ENCODE measurements at places on chromosomes 11 and 22.

DNA sequence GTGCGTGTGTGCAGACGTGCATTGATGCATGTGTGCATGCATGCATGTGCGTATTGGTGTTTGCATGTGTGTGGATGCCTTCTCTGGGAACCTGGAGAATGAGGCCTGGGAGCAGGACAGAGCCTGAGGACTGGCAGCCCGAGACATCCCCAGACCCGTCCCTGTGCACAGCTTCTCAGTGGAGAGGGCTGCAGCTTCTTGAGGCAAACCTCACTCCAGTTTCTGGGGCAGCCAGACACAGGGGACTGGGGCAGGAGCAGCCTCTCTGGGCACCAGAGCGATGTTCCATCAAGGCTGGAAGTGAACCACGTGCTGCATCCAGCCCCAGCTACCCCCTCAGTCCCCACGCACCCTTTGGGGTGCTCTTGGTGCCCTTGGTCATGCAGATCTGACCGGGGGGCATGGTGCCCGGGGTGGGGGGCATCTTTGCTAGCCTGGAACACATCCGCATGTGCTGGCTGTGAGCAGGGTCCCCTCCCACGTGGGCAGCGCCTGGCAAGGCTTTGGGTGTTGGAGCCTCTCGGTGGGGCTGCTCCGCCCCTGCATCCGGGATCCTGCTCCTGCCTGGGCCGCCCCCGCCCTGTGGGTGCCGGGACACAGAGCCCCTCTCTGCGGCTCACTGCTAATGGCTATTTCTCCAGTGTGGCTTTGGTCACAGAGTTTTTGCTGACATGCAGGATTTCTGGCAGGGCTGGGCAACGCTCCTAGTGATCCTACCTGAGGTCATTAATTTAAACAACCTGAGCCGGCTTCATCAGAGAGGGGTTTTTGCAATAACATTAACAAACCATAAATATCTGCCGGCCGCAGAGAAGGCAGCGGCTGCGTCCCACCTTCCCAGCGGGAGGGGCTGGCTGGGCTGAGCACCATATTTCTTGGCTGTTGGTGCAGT is 434.7 kb downstream of the TBC1D22A start:
- H3K27ac ChIP-seq, result no peak overlapping the region
- H3K27me3 ChIP-seq, result no peaks in the 10 kb centered on the region
- H3K4me3 ChIP-seq, result no peak overlapping the region

- H3K36me3 ChIP-seq, result peaks cover 74% of the 10 kb centered on the region
- no peaks in the 10 kb centered on the region for H3K27me3 ChIP-seq
- no peak overlapping the region for H3K27ac ChIP-seq
These were observed 12.3 kb downstream of the GUCD1 start for GRCh38 chr22:24542641-24543040.

- H3K4me3 ChIP-seq, result no peak overlapping the region
- H3K27me3 ChIP-seq, result no peaks in the 10 kb centered on the region
- H3K4me1 ChIP-seq, result no peaks in the 10 kb centered on the region
- no peak overlapping the region for H3K27ac ChIP-seq
These were observed 66.8 kb downstream of the CYB5R2 start for GRCh38 chr11:7606496-7606895.

GRCh38 chr22:37749831-37750595 is 53.2 kb downstream of the TRIOBP start:
- no peak for DNase-seq
- H3K27me3 ChIP-seq, result no peaks in the 10 kb centered on the region
- H3K4me1 ChIP-seq, result peaks cover 16% of the 10 kb centered on the region
- no peak overlapping the region for H3K27ac ChIP-seq
- no peaks in the 10 kb centered on the region for H3K36me3 ChIP-seq
- H3K4me3 ChIP-seq, result no peak overlapping the region

DNA sequence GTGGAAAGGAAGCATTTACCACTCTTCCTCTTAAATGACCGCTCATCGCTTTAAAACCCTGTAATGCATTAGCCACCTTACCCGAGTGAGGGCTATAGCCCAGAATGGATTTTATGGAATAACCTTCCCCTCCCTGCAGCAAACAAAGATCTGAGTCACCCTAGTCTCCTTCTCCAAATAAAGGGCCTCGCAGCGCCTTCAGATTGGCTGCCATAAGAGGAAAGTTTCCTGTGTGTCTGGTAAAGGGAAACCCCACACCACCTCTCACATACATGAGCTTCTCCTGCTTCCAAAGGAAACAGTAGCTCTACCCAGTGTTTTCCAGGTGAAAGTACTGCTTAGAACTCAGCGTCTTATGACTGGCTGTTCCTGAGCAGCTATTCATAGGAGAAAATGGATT is 47.8 kb downstream of the PPP2R1B start:
- peaks cover 49% of the 10 kb centered on the region for H3K36me3 ChIP-seq
- H3K27ac ChIP-seq, result no peak overlapping the region
- no peaks in the 10 kb centered on the region for H3K27me3 ChIP-seq
- H3K4me3 ChIP-seq, result no peak overlapping the region
- H3K4me1 ChIP-seq, result no peaks in the 10 kb centered on the region

DNA sequence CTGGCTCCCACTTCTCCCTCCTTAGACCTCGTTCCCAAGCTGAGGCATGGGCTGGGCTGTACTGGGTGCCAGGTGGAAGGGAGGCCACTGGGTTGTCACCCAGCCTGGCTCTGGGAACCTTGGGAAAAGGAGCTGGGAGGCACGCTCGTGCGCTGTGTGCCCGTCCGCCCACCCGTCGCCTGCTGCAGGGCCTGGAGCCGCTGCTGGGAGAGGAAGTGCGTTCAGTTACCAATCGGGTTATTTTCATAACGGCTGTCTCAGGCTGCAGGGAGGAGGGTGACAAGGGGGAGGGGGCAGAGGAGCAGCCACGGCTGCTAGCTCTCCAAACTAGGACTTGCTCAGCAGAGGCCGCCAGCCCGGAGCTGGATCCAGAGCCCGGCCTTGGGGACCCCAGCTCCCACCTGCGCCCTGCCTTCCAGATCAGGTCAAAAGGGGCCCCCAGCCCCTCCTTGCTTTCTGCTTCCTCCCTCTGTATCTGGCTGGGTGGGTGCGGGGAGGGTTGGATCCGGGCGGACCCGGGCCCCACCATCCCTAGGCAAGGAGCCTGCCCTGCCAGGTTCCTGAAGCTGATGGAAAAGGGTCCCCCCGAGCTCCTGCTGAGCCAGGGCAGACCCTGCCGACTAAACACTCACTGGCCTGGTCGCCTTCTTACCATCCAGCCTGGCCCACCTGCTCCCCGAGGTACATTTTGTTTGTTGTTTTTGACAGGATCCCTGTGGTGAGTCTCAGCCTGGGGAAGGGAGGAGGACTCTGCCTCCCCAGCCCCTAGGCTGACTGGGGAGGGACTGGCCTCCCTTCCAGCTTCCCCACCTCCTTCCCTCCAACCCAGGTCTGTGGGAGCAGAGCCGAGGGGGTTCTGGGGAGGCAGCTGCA is 14.3 kb downstream of the DGKZ start:
- H3K27me3 ChIP-seq, result no peaks in the 10 kb centered on the region
- peaks cover 30% of the 10 kb centered on the region for H3K4me1 ChIP-seq
- peak overlapping the region; percentile 78 for H3K27ac ChIP-seq
- peak; percentile 66 for DNase-seq

DNA sequence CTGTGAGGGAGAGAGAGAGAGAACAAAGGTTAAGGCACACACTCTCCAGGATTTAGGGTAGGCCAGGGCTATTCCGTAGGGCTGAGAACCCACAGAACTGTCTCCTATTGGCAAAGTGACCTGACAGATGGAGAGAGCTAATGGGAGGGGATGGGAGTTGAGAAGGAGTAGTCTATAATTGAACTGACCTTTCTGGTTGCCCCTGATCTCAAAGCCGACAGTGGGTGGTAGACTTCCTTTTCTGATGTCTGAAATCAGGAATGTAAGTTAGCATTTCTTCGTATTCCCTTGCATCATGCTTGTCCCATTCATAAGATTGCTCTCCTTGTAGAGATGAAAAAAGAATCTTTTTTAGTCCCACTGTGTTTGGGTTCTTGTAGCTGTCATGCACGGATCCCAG is 210.1 kb downstream of the NTM start:
- DNase-seq, result no peak
- H3K27ac ChIP-seq, result no peak overlapping the region
- H3K36me3 ChIP-seq, result no peaks in the 10 kb centered on the region
- H3K4me1 ChIP-seq, result no peaks in the 10 kb centered on the region

- no peak for DNase-seq
- H3K36me3 ChIP-seq, result peaks cover 62% of the 10 kb centered on the region
- H3K27ac ChIP-seq, result peak overlapping the region; percentile 99
These were observed 6.0 kb downstream of the MALAT1 start for GRCh38 chr11:65504674-65505465.

DNA sequence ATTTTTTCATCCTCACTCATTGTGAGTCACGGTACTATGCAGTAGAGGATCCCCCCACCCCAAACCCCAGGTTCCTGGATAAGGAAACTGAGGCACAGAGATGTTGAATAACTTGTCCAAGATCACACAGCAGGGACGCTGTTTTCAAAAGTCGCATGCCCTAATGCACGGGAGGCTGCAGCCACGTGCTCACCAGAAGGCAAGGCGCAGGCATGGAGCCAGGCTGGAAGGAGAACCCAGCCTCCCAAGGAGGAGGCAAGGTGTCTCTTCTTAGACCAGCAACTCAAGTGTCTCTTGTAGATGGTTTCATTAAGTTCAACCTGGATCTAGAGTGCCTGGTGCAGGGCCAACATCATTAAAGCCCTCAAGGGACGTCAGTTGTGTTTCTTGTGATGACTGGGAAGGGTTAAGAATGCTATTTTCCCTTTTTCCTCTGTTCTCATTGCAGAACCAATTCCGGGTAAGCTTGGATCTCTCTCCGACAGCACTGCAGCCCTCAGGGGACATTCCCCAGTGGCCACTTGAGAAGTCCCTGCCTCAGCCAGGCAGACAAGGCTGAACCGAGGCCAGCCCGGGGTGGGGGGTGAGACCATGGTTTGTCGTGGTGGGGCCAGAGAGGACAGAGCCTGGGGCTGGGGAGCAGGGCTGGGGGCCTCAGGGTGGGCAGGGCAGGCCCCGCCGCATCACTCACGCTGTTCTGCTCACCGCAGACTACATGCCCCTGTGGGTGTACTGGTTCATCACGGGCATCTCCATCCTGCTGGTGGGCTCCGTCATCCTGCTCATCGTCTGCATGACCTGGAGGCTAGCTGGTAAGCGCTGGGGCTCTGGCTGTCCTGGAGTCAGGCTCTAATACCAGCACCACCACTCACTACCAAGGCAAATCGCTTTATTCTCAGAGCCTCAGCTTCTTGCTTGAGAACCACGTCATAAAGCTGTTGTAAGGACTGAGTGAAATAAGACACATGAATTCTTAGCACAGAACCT is 15.7 kb downstream of the TMEM121B start:
- no peak overlapping the region for H3K4me3 ChIP-seq
- peaks cover 61% of the 10 kb centered on the region for H3K4me1 ChIP-seq
- H3K36me3 ChIP-seq, result peaks cover 26% of the 10 kb centered on the region
- H3K27me3 ChIP-seq, result no peaks in the 10 kb centered on the region
- no peak for DNase-seq

DNA sequence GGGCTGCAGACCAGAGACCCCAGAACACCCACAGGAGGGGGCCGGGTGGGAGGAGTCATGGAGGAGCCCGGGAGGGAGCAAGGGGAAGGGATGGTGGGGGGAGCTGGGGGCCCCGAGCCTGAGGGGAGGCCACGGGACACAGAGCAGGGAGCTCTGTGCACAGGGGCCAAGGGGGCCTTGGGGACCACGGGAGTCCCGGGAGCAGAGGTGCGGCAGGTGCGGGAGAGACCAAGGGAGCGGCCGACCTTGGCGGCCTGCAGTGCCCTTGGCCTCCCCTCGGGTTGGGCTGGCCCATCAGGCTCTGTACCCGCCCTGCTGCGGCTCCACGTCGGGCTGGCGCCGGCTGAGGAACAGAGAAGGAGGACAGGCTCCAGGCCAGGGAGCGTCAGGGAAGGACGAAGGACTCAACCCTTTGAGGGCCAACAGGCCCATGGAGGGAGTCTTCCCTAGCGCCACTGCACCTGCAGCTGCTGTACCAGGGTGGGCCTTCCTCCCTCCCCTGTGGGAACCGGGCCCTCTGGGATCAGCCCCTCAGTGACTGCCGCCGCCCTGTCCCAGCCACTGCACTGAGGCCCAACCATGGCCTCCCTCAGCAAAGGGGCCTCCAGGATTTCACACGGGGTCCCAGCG is 17.8 kb upstream of the BRSK2 start:
- no peaks in the 10 kb centered on the region for H3K36me3 ChIP-seq
- no peak overlapping the region for H3K27ac ChIP-seq
- no peaks in the 10 kb centered on the region for H3K4me1 ChIP-seq
- no peak overlapping the region for H3K4me3 ChIP-seq
- DNase-seq, result no peak

GRCh38 chr11:116535994-116536393 is 236.8 kb downstream of the BUD13 start:
- H3K27ac ChIP-seq, result no peak overlapping the region
- no peaks in the 10 kb centered on the region for H3K4me1 ChIP-seq
- no peak for DNase-seq
- H3K4me3 ChIP-seq, result no peak overlapping the region
- H3K36me3 ChIP-seq, result no peaks in the 10 kb centered on the region

GRCh38 chr11:124978316-124978715 is 24.3 kb downstream of the CCDC15 start:
- no peaks in the 10 kb centered on the region for H3K36me3 ChIP-seq
- no peak overlapping the region for H3K27ac ChIP-seq
- DNase-seq, result no peak
- H3K4me1 ChIP-seq, result no peaks in the 10 kb centered on the region
- no peaks in the 10 kb centered on the region for H3K27me3 ChIP-seq

GRCh38 chr11:117315285-117316196 is 515 bp downstream of the BACE1 start:
- H3K36me3 ChIP-seq, result no peaks in the 10 kb centered on the region
- H3K4me1 ChIP-seq, result peaks cover 7% of the 10 kb centered on the region
- H3K27me3 ChIP-seq, result peaks cover 7% of the 10 kb centered on the region
- peak; percentile 40 for DNase-seq
- H3K27ac ChIP-seq, result no peak overlapping the region

- no peaks in the 10 kb centered on the region for H3K27me3 ChIP-seq
- no peaks in the 10 kb centered on the region for H3K36me3 ChIP-seq
- DNase-seq, result no peak
- H3K4me3 ChIP-seq, result no peak overlapping the region
These were observed 2.9 kb upstream of the GGT5 start for GRCh38 chr22:24247564-24248344.

DNA sequence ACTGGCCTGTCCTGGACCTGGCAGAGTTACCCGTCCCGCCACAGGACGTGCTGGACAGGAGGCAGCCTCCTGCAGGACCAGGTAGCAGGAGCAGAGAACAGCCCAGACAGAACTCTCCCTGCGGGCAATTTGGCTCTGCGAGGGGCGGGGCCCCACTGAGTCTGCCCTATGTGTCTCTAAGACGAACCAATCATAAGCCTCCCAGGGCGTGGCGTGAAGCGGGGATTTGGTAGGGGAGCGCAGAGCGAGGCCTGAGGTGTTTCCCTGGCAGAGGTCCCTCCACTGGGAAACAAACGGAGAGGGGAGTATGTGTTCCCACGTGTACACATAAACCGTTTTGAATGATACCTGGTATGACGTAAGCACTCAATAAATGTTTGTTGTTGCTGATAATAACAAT is 7.4 kb downstream of the CD82 start:
- peaks cover 89% of the 10 kb centered on the region for H3K4me1 ChIP-seq
- no peak for DNase-seq
- H3K27me3 ChIP-seq, result no peaks in the 10 kb centered on the region
- no peaks in the 10 kb centered on the region for H3K36me3 ChIP-seq

- H3K27ac ChIP-seq, result no peak overlapping the region
- no peaks in the 10 kb centered on the region for H3K27me3 ChIP-seq
These were observed 36.1 kb upstream of the ANKK1 start for GRCh38 chr11:113351480-113351879.

- H3K27ac ChIP-seq, result no peak overlapping the region
- no peaks in the 10 kb centered on the region for H3K4me1 ChIP-seq
- H3K4me3 ChIP-seq, result no peak overlapping the region
- DNase-seq, result no peak
- H3K36me3 ChIP-seq, result no peaks in the 10 kb centered on the region
These were observed 266.7 kb downstream of the OPCML start for GRCh38 chr11:133265530-133266035.
